ENCODE measurements at places on chromosomes 2 and 18.

DNA sequence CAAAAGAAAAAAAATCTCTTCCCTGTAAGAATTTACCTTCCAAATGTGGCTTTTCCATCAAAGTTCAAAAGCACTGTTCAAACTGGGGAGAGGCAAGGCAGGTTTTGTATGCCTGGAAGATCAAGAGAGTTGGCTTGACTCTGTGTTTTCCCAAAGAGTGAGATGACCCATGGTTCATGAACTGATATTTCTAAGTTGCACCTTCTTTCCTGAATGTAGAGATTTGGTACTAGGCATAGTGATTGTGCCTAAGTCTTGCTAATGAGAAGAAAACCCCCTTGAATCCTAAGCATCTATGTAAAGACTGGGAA is 23.4 kb upstream of the LPIN1 start:
- DNase-seq: no peak

- DNase-seq: no peak
These were observed 9.8 kb upstream of the EFR3B start for GRCh38 chr2:25032094-25032493.

DNA sequence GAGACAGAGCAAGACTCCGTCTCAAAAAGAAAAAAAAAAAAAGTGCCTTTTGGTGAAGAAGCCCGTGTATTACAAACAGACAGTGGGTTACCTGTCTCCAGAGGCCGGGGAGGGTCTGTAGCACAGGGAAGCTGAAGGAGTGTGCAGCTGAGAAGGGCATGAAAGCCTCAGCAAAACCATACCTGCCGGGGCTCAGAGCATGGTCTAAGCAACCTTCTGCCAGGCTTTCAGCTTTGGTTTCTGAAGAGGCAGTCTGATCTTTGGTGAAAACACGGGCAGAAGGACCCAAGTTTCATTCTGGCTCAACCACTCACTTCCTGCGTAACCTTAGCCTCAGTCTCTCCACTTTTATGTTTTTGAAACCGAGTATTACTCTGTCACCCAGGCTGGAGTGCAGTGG is 21.5 kb downstream of the SH2D6 start:
- no peak for DNase-seq

GRCh38 chr18:48862132-48862531 is 88.6 kb downstream of the SMAD7 start:
- DNase-seq: no peak

GRCh38 chr2:154484338-154485099 is 214.0 kb upstream of the KCNJ3 start:
- DNase-seq: no peak

- DNase-seq: no peak
These were observed 733.7 kb upstream of the FAM98A start for GRCh38 chr2:34332813-34333212.

- no peak for DNase-seq
These were observed 156.1 kb downstream of the TPGS2 start for GRCh38 chr18:36672437-36673344.

Measured in femur (tissue), 1 donor.